Activated naive CD4-positive, alpha-beta T cell (primary cell): ENCODE measurements at places on chromosomes 12 and 14.

- no peak for DNase-seq
These were observed 59.4 kb downstream of the DDX51 start for GRCh38 chr12:132084621-132085290.

DNA sequence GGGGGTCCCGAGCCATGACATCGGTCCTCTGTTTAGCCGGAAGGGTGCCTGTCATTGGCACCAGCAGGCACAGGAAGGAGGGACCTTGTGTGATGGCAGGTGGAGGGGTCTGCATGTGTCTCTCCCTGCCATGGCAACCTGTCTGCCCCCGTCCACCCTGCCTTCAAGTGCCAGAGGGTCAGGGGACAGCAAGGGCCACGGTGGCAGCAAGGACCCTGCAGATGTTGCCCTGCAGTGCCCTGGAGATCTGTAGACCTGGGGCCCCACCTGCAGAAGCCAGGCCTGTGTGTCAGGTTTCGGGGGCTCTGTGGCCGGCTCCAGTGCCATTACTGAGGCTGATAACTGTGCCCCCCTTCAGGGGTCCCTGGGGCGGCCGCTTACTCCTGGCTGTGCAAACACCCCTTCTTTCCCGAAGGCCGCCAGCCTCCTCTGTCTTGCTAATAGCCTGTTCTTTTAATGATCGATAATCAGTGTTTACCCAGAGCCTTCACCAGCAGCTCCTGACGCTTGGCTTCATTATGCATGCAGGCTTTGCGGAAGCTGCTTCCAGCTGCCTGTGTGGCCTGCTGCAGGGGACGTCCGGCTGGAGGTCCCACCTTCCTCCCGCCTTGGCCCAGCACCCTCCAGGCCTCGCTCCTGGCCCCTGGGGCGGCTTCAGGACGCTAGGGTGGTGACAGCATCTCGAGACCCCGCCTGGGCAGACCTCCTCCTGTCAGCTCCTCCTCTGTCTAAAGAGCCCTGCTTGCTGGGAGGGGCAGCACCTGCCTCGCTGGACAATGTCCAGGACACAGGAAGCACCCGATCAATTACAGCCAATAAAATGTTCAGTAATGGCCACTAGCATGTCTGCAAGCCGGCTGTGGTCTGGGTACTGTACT lies 153.0 kb downstream of the KIF26A start:
- no peak for DNase-seq

- no peak for DNase-seq
These were observed 101.9 kb downstream of the RIN3 start for GRCh38 chr14:92615451-92615850.

DNA sequence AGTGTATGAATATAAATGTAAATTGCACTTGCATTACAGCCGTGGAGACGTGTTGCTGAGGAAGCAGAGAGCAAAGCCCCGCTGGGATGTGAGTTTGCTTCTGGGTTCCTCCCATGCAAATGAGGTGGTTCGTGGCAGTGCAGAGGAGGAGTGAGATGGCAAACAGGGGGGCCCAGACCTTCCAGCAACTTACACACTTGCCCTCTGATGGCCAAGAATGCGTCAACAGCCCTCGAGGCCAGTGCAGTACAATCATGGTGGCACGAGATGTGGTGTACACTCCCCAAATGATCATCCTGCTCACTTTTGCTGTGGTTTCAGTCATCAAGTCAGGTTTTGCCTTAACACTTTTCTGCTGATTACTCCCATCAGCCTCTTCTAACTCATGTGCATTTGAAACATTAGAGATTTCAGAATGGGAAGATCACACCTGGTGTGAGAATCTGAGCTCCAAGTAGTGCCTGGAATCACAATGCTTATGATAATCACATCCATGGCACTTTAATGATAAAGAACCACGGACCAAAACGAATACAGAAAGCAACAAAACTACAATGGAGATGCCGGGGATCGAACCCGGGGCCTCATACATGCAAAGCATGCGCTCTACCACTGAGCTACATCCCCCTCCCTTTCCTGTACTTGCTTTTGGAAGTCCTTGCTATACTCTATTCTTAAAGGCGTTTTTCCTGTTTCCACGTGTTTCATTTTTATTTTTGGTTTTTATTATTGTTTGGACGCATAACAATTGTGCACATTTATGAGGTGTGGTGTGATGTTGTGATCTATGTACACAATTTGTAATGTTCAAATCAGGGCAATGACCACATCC lies 7.0 kb upstream of the UBC start:
- no peak for DNase-seq

GRCh38 chr12:69225251-69225910 lies 14.0 kb upstream of the CPSF6 start:
- DNase-seq: no peak
